ENCODE measurements at places on chromosomes 7 and 10.

DNA sequence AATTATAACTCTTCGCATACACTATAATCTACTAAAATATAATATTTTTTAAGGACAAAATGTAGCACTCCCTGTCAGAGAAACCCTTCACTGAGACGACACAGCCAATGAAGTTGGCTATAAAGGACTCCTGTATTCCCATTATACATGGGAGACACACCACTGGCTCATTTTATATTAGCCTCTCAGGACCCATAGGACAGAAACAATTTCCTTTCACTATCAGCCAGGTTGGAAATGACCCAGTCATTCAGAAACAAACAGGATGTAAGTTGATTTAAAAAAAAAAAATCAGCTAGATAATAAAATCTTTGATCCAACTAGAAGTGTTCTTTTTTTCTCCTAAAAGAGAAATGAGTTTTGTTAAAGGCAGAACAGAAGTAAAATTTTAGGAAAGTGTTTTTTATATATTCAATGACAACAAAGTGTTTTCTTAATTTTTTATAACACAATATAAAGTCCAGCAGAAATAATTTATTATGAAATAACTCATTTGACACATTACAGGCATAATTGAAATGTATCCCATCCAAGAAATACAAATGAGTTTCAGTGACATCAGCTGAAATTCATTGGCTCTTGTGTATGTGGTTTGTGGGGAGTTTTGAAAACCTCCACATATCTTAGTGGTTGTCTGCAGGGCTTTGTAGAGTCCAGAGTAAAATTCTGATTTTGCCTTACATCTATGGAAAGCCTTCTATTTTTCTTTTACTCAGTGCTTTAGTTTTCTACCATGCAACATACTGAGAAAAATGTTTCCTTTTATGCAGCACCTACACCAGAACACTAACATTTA is 64.1 kb downstream of the CTTNBP2 start:
- DNase-seq: no peak

GRCh38 chr10:23657677-23658076 is 218.8 kb downstream of the OTUD1 start:
- DNase-seq: no peak

DNA sequence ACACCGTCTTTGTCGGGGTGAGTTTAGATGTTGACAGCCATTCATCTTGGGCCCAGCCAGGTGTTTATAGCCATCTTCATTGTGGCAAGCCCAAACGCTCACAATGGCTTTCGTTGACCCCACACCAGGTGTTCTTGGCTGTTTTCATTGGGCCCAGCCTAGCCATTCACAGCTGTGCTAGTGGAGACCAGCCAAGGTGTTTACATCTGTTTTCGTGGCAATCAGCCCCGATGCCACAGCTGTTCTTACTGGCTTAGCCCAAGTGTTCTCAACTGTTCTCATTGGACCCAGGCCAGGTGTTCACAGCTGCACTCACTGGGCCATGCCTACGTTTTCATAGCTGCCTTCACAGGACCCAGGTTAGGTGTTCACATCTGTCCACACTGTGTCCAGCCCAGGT is 7.7 kb downstream of the FRG2B start:
- no peak for DNase-seq

DNA sequence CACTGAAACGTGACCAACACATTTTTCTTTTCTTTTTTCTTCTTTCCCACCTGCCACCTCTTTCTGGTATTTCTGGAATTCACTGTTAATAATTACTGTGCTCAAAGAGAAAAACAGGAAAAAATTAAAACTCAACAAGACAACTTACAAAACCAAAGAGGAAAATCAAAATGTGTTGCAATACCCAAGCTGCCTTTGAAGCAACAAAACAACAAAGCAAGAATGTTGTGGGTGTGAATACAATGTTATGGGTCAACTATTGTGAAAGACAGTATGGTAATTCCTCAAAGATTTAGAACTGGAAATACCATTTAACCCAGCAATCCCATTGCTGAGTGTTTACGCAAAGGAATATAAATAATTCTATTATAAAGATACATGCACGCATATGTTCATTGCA is 415.1 kb downstream of the GFRA1 start:
- DNase-seq: no peak

GRCh38 chr7:69738396-69738951 is 140.2 kb downstream of the AUTS2 start:
- peak; percentile 49 for DNase-seq

GRCh38 chr7:107972075-107972482 is 30.9 kb downstream of the LAMB1 start:
- no peak for DNase-seq

- no peak for DNase-seq
Observed at GRCh38 chr10:624605-625332, 64.7 kb downstream of the DIP2C start.

GRCh38 chr10:69051710-69052487 is 36.0 kb upstream of the SRGN start:
- no peak for DNase-seq

GRCh38 chr7:35519971-35520809 is 174.7 kb downstream of the HERPUD2 start:
- DNase-seq: peak; percentile 54
